Germinal center (tissue), 1 donor: ENCODE measurements at places on chromosomes 7 and 10.

DNA sequence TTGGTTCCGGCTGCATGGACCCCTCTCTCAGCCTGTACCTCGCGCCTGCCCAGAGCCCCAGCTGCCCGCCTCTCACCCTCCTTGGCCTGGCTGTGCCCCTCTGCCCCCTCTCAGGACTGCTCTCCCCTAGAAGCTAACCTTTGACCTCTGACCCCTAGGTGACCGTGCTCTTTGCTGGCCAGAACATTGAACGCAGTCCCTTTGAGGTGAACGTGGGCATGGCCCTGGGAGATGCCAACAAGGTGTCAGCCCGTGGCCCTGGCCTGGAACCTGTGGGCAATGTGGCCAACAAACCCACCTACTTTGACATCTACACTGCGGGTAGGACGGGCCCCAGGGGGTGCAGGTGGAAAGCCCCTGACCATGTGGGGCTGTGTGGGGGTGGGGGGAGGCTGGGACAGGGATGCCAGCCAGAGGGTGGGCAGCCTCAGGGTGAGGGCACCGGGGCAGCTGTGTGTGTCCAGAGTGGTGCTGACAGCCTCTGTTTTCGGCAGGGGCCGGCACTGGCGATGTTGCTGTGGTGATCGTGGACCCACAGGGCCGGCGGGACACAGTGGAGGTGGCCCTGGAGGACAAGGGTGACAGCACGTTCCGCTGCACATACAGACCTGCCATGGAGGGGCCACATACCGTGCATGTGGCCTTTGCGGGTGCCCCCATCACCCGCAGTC, 8.0 kb downstream of the FLNC start:
- no peak for DNase-seq

DNA sequence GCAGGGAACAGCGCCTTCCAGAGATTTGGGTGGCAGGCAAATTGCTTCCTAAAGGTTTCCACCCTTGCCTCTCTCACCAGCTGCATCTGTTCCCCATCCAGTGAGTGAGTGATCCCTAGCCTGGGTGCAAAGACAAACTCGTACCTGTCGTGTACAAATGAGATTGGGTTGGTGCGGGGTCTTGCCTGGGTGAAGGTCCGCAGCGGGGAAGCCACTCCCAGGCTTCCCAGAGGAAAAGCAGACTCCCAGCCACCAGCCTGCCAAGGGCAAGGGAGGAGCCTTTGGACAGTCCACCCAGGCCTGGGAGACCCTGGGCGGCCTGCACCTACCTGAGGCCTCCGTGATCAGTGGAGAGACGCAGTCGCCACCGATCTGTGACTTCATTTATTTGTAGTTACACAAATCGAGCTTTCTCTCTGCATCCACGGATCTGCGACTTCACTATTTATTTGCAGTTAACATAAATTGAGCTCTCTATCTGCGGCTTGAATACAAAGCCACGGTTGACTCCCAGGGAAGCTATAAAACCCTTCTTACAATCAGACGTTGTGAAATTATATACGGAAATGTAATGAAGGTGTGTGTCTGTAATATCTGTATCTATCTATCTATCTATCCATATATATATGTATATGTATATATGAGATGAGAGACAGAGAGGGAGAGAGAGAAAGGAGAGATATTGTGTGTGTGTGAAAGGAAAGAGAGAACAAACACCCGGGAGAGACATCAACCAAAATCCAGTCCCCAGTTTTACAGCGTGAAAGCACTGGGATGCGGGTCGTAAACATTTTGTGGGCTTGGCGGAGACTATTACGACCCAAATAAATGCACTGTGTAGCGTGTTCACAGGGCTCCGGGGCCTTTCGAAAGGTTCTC, 3.0 kb upstream of the HOXA7 start:
- DNase-seq: no peak

- DNase-seq: no peak
Measured at GRCh38 chr7:36117203-36117840, 35.7 kb upstream of the EEPD1 start.

DNA sequence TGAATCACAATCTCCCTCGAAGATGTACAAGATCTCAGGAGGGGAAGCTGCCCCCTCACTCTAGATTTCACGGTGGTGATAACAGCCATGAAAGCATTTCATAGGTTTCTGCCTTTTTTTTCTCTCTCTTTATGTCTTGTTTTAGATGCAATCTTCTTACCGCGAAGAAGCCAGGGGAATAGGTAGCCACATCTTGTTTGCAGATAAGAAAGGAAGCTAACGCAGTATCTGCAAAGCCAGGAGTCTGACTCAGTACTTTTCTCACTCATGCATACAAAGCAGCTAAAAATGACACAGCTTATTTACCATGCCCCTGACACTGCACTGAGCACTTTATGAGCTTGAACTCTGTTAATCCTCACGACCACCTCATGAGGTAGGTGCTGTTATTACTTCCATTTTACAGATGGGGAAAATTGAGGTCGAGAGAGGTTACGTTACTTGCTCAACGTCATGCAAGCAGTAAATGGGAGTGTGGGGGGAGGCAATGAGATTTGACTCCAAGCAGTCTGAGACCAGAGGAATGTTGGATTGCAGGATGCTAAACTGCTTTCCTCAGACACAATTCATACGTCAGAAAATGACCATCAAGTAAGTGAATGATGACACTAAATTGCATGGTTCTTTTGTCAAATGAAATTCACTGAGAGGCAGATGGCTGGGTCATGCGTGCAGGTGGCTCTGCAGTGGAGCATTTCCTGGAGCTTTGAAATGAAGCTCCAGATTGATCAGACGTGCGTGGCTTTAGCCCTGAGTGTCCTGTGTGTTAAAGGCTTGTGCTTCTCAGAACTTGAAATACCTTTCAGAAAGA, 3.3 kb downstream of the MAP3K8 start:
- DNase-seq: no peak

- no peak for DNase-seq
Measured at GRCh38 chr10:69955897-69956740, 96.5 kb upstream of the MACROH2A2 start.

- DNase-seq: no peak
Measured at GRCh38 chr10:22750131-22750530, 35.8 kb upstream of the PIP4K2A start.

DNA sequence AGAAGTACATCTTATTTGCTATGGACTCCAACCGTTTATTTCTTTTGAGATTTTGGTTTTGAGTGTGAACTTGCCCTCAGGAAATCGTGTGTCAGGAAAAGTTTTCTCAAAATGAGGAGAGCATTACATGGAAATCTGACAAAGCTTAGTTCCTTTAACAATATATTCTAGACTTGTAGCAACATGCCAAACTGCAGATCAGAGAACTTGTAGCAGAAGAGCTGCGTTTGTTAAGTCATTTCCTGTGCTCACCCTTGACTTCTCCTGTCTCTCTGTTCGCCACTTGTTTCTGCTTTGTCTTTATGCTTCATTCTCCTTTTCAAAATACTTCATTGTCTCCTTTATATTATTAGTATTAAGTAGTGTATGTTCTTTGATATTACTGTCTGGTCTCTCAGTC, 116.6 kb upstream of the FOXP2 start:
- DNase-seq: no peak

DNA sequence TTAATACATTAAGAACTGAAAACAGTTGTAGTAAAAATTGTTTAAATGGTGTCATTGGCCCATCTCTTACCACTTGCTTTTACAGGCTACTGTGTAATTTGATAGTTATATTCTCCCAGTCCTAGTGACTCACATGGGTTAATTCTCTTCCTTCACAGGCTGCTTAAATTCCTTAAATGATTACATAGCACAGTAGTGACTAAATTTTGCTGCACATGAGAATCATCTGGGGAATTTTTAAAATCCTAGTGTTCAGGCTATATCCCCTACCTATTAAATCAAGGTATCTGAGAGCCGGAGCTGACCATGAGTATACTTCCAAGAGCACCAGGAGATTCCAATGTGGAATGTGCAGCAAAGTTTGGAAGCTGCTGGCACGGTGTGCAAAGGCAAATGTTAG, 45.3 kb upstream of the ZNF800 start:
- DNase-seq: no peak

DNA sequence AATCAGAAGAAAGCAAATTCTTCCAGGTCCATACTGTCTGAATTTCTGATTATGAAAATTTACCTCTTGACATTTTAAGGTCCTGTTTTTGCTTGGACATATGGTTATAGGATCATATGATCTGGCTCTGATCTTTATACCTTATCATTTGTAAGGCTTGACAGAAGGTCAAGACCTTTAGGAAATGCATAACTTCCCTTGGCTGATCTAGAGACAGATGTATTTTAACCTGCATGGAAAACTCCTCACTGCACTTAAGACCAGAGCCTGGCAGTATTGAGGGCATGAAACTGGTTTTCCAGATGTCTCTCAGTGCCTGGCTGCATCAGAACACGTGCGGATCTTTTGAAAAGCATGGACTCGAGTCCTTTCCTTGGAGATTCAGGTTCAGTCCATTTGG, 55.9 kb downstream of the TRRAP start:
- no peak for DNase-seq

DNA sequence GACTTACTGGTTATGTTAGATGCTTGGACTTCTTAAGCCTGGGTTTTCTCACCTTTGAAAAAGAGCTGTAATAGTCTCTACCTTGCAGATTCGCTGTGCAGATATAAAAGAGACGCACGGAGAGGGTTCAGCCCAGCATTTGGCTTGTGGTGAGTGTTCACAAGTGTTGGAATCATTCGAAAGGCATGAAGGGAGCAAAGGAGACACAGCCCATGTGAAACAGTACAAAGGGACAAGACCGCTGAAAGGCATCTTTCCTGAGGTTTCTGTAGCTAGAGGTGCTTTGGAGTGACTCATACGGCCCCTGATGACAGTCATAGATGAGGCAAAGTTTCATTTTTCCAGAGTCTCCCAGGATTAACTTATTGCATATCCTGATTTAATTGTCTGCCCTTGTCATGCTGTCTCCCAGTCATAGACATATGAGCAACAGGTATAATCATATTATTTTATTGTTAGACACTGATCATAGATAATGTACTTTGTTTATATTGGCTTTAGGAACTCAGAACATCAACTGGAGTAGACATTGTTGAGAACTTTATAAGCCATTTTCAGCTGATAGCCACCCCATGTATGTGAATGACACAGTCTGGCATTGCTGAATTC, 171.1 kb downstream of the ADRA2A start:
- no peak for DNase-seq

GRCh38 chr10:111267673-111268072, 190.8 kb downstream of the ADRA2A start:
- DNase-seq: no peak

DNA sequence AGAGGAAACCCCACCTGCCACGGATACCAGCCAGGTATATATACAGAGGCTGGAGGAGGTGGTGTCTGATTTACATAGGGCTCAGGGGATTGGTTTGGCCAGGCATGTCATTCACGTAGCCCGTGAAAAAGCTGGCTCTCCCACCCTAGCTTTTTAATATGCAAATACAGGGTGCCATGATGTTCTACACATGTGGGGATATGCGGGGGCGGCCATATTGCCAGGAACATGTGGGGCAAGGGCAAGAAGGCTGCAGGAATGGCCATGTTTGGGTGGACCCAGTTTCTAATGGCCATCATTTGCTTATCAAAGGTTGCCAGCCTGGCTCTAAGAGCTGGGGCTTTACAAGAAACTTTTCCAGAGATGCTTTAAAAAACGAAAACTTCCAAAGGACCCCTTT, 131.5 kb upstream of the KIF5B start:
- no peak for DNase-seq

DNA sequence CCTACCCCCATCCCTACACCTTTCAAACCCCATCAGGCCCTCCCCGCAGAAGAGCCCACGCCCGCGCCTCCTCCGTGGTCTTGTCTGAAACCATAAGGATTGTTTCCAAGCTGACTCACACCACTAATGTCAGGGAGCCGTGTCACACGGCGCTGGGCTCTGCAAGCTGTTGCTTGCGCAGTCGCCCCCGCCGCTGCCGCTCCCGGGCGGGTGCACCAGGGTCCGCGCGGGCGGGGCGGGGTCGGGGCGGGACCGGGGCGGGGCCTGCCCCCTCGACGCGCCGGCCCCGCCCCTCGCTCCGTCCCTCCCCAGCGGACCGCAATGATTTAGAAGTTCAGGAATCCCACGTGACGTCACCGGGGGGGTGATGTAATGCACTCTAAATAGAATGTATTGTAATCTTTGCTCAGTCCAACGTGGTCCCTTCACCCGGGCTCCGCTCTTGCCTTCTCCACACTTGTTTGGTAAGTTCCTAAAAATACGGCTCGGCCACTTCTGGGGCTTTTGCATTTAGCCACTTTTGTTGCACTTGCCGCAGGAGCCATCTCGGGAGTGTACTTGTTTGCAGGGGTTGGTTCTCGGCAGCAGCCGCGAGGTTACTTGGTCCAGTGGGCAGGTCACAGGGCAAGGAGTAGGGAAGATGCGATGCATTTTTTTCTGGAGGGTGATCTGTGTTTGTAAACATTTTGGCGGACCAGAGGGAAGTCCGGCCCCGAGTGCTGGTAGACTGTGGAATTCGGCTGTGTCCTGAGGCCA, 3.2 kb upstream of the CREB5 start:
- peak; percentile 74 for DNase-seq

GRCh38 chr10:12707461-12708185, 293.9 kb downstream of the CCDC3 start:
- DNase-seq: no peak

DNA sequence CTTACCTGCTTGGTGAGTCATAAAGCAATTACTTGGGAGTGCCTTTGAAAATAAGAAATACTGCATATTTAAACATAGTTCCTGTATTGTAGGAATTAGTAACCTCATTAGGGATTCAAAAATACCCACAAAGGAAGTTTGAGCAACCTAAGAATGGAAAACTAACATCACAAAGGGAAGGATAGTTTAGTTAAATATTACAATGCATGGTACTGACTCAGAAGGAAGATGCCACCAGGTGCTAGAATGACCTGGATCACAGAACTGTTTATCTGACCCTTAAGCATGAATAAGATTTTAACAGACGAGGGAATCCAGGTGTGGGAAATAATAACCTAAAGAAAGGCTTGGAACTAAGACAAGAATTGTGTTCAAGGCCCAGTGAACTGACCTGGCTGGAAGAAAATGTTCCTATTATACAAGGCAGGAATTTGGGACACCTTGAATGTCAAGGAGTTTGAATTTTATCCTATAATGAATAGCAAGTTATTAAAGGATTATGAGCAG, 106.4 kb downstream of the GSAP start:
- no peak for DNase-seq

DNA sequence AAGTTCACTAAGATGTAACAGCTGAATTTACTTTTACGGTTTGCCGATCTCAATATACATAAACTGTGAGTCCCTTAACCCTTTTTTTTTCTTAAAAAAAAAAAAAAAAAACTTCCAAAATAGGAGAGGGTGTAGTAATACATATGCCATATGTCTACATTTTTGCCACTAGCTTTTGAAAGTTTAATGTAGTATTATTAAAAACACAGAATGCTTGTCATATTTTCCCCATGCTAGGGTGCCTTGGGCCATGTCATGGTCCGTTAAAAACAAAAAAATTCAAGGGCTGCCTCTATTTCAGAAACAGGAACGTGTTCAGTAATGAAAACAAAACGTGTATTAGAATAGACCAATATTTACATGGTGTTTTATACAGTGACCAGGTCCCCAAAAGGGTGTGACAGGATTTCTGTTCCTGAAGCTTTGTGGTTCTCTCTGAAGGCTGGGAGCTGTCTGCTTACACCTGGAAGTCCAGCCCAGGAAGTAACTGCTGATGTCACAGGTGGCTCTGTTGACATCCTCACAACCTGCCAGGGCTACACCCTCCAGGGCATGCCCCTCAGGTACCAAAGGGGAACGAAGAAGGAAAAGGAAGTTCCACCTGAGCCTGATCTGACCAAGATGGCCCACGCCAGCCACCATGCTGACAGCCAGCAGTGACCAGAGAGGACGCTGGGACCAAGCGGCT, 79.0 kb downstream of the COBL start:
- DNase-seq: no peak
